ENCODE measurements at places on chromosomes 11 and 22.
A peak's percentile ranks its signal among the peaks of the same experiment; 100 is the strongest.

DNA sequence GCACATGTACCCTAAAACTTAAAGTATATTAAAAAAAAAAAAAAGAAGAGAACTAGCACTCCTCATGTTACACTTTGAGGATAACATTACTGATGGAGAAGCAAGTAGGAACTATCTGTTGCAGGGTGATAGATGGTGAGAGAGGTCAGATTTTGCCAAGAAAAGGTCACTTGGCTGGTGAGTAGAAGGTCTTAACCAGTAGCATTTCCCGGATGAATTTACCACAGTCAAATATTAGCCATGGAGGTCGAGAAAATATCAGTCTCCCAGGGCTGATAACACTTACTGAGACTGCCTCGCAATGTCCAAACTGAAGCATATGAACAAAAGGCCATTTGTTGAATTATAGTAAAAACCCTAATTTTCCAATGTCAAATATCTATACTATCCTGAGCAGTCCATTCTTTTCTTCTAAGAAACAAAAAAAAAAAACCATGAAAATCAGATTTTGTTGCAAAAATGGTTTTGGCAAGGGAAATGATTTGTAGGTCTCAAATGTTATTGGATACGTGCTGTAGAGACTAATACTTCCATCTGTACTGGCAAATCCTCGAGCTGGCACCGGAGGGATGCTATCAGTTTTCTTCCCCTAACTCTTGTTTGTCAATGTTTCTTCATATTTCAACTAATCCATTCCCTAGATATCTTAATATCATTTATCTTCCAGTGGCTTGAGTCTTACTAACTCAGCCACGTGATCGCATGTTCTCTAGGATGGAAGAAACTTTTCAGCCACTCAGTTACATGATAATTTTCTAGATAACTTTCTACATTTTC, 14.5 kb upstream of the BBOX1 start:
- no peaks in the 10 kb centered on the region for H3K4me1 ChIP-seq
- no peak overlapping the region for H3K27ac ChIP-seq
- H3K27me3 ChIP-seq = no peaks in the 10 kb centered on the region
- H3K4me3 ChIP-seq = no peak overlapping the region

DNA sequence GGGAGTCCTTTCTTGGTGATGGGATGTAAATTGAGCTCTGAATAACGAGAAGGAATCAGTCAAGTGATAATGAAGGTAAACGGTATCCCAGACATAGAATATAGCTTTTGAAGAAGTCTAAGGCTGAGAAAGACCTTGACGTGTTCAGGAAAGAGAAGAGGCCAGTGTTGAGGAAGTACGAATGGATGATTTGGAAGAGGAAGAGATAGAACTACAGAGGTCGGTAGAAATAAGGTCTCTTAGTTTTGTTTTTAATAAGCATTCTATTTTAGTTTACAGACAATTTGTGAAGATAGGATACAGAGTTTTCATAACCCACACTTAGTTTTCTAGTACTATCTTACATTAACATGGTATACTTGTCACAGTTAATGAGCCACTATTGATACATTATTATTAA, 1598.1 kb downstream of the FAM181B start:
- no peak overlapping the region for H3K4me3 ChIP-seq
- H3K36me3 ChIP-seq = no peaks in the 10 kb centered on the region
- no peak for DNase-seq
- no peaks in the 10 kb centered on the region for H3K27me3 ChIP-seq
- no peaks in the 10 kb centered on the region for H3K4me1 ChIP-seq
- no peak overlapping the region for H3K27ac ChIP-seq

- no peak for DNase-seq
- no peaks in the 10 kb centered on the region for H3K4me1 ChIP-seq
- peaks cover 4% of the 10 kb centered on the region for H3K36me3 ChIP-seq
These were observed 32.7 kb downstream of the BRSK2 start for GRCh38 chr11:1422481-1422880.

DNA sequence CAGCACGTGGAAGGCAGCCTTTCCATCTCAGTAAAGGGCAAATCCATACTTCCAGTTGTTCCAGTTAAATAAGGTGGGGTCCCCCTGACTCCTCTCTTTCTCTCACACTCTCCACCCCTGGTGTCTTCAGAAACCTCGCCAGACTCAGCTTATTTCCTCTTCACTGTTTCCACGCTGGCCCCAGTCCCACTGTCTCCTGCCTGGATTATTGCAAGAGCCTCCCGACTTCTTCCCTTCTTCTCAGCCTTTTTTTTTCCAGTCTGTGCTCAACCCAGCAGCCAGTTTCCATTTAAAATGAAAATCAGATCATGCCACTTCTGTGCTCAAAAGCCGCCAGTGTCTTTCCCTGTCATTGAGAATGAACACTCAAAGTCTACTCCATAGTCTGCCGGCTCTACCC, 131.4 kb downstream of the PKNOX2 start:
- DNase-seq = no peak
- no peak overlapping the region for H3K4me3 ChIP-seq
- H3K27ac ChIP-seq = no peak overlapping the region
- no peaks in the 10 kb centered on the region for H3K36me3 ChIP-seq
- no peaks in the 10 kb centered on the region for H3K4me1 ChIP-seq
- H3K27me3 ChIP-seq = peaks cover 55% of the 10 kb centered on the region

DNA sequence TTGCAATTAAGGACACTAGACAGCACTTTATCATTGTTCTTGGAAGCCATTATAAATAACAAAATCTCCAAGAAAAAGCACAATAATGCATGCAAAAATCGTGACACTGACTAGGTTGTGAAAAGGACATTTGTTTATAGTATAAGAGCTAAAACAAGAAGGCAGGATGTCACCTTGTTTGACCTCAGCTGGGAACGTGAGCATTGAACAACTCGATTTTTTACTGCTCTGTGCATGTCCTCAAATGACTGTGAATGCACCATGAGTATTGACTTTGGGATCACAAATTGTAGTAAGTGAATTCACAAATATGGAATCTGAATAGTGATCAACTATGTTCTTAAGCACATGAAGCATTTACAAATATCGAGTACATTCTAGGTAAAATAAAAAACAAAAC, 35.3 kb upstream of the ARHGAP20 start:
- H3K4me1 ChIP-seq = no peaks in the 10 kb centered on the region
- H3K4me3 ChIP-seq = no peak overlapping the region
- H3K27me3 ChIP-seq = peaks cover 29% of the 10 kb centered on the region
- DNase-seq = no peak
- no peak overlapping the region for H3K27ac ChIP-seq

DNA sequence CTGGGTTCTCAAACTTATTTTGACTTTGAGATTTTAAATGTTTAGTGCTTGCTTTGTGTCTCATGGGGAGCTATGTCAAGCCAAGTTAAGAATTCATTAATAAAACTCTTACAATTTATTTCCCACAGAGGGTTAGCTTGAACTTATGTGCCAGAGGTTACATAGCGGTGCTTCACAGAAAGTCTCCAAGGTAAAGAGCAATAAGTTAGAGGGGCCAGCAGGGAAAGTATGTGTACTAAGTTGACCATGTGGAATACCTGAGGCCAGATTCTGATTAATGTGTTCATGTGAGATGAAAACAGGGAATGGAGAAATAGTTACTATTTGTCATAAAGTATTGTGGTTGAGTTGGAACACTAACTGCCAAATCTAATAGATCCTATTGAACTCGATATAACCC, 149.3 kb downstream of the TMEM135 start:
- H3K27ac ChIP-seq = no peak overlapping the region
- no peak overlapping the region for H3K4me3 ChIP-seq
- H3K4me1 ChIP-seq = peaks cover 7% of the 10 kb centered on the region
- H3K36me3 ChIP-seq = peaks cover 2% of the 10 kb centered on the region
- no peaks in the 10 kb centered on the region for H3K27me3 ChIP-seq
- no peak for DNase-seq

- H3K4me1 ChIP-seq = no peaks in the 10 kb centered on the region
- no peak overlapping the region for H3K27ac ChIP-seq
- DNase-seq = no peak
- H3K27me3 ChIP-seq = no peaks in the 10 kb centered on the region
These were observed 53.8 kb downstream of the PAX6 start for GRCh38 chr11:31757260-31757835.

GRCh38 chr22:49100316-49100715, 727.4 kb downstream of the BRD1 start:
- no peaks in the 10 kb centered on the region for H3K36me3 ChIP-seq
- no peaks in the 10 kb centered on the region for H3K4me1 ChIP-seq
- H3K27me3 ChIP-seq = peaks cover 29% of the 10 kb centered on the region
- H3K27ac ChIP-seq = no peak overlapping the region
- no peak overlapping the region for H3K4me3 ChIP-seq

DNA sequence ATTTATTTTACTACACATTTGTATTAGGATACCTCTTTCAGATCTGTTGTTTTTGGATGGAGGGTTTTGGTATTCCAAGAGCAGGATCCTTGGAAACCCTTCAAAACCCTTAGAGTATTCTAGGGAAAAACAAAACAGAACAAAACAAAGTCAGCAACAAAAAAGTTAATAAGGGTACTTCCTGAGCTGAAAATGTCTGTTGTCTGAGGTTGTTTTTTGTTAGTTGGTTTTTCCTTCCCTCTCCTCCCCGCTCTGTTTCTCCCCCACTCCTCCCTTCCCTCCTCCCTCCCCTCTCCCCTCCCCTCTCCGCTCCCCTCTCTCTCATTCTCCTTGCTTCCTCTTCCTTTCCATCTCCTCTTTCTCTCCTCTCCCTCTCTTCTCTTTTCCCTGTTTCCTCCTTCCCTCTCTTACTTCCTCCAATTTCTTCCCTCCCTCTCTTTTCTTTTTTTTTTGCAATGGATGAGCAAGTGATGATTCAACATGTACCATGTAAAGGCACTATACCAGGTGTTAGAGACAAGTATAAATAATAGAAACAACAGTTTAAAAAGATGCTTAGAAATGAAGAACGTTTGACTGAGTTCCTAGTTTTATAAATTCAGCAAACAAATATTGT, 160.6 kb downstream of the TMEM135 start:
- H3K27me3 ChIP-seq = no peaks in the 10 kb centered on the region
- H3K4me3 ChIP-seq = no peak overlapping the region
- no peaks in the 10 kb centered on the region for H3K36me3 ChIP-seq

DNA sequence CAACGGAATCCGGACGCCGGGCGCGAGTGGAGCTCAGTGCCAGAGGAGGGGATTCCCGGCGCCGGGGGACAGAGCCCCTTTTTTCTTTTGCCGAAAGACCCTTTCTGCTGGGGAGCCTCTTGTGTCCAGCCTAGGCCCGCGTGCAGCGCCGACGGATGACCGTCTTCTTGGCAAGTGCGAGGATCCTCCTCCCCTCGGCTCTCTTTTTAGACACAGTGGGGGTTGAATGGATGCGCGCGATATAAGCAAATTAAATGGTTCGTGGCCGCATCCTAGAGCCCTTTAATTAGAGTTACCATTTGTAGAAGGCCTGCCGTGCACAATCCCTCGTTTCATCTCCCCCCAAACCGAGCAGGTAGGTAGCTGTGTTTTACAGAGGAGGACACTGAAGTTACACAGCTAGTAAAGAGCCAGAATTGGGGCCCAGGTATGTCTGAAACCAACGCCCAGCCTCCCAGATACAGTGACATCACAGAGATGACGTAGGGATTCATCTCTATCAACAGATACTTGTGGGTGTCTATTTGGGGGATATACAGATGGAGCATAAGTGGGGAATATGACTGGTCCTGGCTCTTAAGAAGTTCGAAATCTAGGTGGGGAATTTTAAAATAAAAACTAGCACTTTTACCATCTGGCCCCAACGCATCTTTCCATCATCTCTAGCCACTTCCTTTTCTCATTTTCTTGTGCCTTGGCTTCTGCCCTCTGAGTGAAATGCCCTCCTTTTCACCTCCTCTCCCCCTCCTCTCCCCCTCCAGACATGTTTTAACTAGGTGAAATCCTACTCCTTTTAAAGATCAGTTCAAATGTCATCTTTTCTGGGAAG, 875 bp downstream of the TCP11L1 start:
- peak overlapping the region; percentile 93 for H3K4me3 ChIP-seq
- peaks cover 12% of the 10 kb centered on the region for H3K4me1 ChIP-seq
- DNase-seq = peak; percentile 31
- H3K27ac ChIP-seq = peak overlapping the region; percentile 82
- H3K27me3 ChIP-seq = peaks cover 4% of the 10 kb centered on the region
- H3K36me3 ChIP-seq = peaks cover 23% of the 10 kb centered on the region

- DNase-seq = no peak
- peaks cover 6% of the 10 kb centered on the region for H3K36me3 ChIP-seq
- H3K4me3 ChIP-seq = no peak overlapping the region
- H3K4me1 ChIP-seq = peaks cover 8% of the 10 kb centered on the region
- no peaks in the 10 kb centered on the region for H3K27me3 ChIP-seq
These were observed 2.7 kb upstream of the RHOD start for GRCh38 chr11:67053896-67054329.

DNA sequence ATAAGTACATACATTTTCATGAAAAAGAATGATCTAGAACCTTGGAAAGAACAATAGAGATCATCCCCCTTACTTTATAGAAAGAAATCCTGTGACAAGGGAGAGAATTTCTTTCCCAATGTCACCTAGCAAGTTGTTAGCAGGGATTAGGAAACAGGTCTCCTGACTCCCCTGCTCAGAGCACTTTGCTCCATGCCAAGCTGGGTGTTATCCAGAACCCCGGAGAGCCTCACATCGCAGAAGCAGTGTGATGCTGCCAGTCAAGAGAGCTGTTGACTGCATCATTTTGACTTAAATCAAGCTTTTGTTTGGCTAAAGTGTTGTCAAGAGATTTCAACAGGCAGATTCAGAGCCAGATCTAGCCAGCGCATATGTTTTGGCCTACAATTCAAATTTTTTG, 3.6 kb upstream of the RRAS2 start:
- H3K4me1 ChIP-seq = peaks cover 13% of the 10 kb centered on the region
- DNase-seq = no peak
- no peaks in the 10 kb centered on the region for H3K27me3 ChIP-seq
- peaks cover 3% of the 10 kb centered on the region for H3K36me3 ChIP-seq
- no peak overlapping the region for H3K27ac ChIP-seq
- no peak overlapping the region for H3K4me3 ChIP-seq

GRCh38 chr22:45453764-45454163, 40.3 kb downstream of the RIBC2 start:
- H3K4me3 ChIP-seq = no peak overlapping the region
- H3K4me1 ChIP-seq = no peaks in the 10 kb centered on the region
- DNase-seq = no peak
- H3K36me3 ChIP-seq = no peaks in the 10 kb centered on the region
- H3K27ac ChIP-seq = no peak overlapping the region

DNA sequence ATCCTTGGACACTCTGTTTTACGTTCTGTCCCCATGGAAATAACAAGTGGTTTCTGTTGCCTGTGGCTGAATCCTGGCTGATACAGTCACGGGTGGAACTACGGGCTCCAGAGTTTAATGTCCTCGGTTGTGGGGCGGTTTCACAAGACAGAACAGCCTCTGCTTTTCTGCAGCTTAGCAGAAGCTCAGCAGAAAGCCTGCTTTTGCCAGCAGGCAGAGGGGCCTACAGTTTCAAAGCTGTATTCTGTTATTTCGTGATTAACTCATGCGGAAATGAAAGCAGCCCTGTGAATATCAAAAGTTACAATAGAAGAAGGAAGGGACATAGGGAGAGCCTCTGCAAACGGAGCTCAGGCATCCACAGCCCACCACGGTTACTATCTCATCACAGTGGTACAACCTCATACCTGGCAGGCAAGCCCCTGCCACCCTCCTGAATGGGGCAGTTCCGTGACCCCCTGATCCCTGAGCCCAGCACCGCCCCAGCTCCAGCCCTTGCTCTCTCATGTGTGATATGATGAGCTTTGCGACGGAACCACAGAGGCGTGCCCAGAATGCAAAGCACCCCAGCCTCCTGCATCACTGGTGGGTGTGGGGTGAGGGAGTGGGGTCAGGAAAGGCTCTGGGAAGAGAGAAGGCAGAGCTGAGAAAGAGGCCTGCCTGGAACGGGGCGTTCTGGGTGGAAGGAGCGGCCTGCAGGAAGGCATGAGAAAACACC, 360.6 kb downstream of the BRD1 start:
- DNase-seq = no peak
- no peak overlapping the region for H3K27ac ChIP-seq
- no peak overlapping the region for H3K4me3 ChIP-seq
- H3K4me1 ChIP-seq = no peaks in the 10 kb centered on the region

All from central memory CD8-positive, alpha-beta T cell (primary cell).